MCF 10A (cell line): ENCODE measurements at places on chromosomes 2 and 18.

- DNase-seq = peak; percentile 76
Measured at GRCh38 chr2:152036611-152037469, 62.0 kb downstream of the CACNB4 start.

DNA sequence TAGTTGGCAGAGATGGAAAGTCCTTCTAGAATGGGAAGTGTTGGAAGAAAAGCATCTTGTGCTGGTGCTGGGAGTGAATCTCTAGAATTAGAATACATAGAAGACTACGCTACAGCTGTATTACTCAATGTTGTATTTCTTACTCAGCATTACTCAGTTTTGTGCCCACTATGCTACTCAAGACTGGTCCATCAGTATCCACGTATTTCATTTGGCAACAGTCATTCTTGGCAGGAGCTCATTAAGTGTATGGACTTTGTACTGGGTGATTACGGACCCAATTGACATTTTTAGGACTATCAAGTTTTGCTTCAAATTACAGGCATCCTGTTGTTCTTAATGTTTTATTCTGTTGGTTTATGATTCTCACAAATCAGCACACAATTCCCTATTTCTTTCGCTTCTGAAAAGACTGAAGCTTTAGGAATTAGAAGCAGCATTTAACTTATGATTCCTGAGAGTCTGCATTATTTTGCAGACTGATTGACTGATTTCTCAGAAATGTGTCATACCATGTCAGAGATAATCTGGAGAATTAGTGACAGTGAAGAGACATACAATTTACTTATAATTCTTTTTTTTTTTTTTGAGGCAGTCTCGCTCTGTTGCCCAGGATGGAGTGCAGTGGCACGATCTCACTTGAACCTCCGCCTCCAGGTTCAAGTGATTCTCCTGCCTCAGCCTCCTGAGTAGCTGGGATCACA is 136.9 kb downstream of the MYO3B start:
- peak; percentile 58 for DNase-seq

DNA sequence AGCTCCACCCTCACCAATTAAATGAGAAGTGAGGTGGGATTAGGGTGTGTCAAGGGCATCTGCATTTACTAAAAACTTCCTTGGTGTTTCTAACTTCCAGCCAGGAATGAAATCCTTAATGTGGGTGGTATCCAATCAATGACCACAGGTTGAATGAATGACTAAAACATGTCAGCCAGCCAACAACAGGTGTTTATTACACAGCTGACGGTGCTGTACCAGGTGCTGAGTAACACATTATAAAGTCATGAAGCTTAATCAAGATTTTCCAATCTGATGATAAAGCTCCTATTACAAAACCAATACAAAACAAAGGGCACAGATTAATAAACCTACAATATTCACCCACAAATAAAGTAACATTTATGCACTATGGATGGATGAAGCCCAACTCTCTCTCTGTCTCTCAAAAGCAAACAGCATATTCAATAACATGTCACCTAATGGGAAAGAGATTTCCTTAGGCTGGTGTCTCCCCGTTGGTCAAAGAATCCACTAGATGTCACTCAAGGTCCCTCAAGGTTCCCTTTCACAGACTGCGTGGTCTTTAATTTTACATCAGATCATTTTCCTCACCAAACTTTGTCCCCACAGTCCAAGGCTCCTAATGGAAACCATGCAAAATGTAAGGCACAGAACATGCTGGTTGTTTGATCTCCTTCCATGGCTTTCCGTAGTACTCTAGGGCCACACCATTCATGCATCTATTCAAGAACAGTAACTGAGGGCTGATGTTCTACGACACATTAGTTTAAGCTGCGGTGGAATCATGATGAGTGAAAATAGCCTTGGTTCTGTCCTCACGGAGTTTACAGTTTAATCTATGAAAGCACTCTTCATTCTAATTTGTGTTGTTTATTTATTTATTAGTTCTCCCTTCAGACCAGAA is 6.4 kb upstream of the PTPN4 start:
- peak; percentile 61 for DNase-seq

DNA sequence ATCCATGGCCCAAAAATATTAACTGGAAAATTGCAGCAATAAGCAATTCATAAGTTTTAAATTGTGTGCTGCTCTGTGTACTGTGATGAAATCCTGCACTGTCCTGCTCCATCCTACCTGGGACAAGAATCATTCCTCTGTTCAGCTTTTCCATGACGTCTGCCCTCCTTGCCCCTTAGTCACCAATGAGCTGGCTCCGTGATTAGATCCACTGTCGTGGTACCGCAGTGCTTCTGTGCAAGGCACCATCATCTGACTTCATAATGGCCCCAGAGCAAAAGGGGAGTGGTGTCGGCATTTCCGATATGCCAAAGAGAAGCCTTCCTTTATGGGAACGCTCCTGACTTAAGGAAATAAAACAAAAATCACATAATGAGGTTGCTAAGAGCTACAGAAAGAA is 3.4 kb upstream of the FAHD2A start:
- no peak for DNase-seq

GRCh38 chr2:43269706-43270105 is 43.3 kb upstream of the ZFP36L2 start:
- peak; percentile 42 for DNase-seq

- peak; percentile 69 for DNase-seq
Measured at GRCh38 chr18:13159579-13159978, 59.0 kb upstream of the LDLRAD4 start.

DNA sequence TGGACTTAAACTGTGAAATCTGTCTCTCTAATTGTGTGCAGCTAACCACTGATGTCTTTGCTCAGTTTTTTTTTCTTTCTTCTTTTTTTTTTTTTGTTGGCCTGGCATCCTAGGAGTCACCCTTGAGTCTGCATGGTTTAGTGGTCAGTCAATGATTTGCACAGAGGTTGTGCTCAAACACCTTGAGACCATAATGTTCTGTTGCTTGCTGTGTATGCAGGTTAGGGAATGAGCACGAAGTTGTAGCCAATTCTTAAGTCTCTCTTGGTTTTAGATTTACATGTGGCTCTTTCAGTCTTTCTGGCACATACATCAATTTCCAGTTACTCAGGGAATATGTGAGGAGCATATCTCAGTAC is 16.7 kb downstream of the PLB1 start:
- DNase-seq = no peak

DNA sequence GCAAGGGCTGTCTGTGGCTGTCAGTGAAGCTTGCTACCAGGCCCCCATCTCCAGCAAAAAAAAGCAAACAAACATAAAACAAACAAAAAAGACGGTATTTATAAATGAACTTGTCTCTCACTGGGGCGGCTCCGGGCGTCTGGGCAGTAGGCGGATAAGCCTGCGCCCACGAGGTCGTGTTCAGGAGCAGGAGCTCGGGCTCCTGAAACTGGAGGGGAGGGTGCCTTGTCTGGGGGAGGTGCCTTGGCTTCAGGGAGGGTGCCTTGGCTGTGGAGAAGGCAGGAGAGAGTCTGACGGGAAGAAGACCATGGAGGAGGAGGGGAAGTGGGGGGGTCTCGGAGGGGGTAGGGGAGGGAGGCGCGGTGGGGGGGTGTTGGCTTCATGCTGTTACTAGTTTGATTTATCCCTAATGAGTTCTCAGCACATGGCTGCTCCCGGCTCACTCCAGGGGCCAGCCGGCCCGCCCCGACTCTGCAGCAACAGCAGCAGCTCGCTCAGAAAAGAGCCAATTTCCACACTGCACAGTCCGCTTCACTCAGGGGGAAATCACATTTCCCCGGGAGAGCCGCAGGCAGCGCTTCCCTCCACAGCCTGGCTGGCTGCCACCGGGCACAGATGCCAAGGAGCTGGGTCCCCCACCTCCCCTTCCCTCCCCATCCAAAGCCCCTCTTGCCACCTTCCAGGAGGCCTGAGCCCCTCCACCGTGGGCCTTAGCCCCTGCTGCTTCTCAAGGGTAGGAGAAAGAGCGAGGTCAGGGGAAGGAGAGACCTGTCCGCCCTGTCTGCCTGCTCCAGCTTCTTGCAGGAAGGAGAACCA is 38.7 kb downstream of the PSD4 start:
- no peak for DNase-seq

- no peak for DNase-seq
Measured at GRCh38 chr18:73552171-73552570, 595.5 kb downstream of the FBXO15 start.

- DNase-seq = peak; percentile 79
Measured at GRCh38 chr2:30026091-30027055, 105.0 kb upstream of the ALK start.

- DNase-seq = no peak
Measured at GRCh38 chr2:234099266-234099665, 48.8 kb downstream of the SPP2 start.

GRCh38 chr2:239160226-239161143 is 240.3 kb downstream of the HDAC4 start:
- DNase-seq = no peak

DNA sequence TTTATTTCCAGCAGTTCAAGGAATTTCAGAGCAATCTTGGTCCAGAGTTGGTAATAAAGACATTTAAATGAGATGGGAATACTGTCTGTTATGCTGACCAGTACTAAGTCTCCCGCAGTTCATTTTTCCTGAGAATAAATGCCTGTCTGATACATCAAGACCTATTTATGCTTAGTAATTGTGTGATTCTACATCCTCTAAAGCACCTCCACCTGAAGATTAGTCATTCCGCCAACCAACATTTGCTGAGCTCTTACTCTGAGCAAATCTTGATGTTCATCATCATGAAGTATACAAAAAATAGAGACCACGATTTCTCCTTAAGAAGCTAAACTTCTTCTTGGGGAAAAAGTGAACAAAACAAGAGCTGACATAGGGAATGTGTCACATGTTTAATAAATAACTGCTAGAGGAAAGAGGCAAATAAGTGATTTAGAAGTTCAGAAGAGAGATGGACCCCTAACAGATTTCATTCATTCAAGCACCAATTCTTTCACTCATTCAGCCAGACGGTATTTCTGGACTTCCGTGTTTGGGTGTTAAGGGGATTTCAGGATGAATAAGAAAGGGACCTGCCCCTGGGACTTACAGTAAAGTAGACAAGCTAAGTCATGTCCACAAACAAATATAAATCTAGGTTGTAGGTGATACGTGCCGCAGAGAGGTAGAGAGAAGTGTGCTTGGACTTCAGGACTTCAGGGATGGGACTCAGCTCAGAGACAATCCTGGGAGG is 34.2 kb upstream of the PPP4R1 start:
- peak; percentile 50 for DNase-seq

GRCh38 chr2:234462218-234462992 is 34.5 kb downstream of the ARL4C start:
- DNase-seq = no peak

DNA sequence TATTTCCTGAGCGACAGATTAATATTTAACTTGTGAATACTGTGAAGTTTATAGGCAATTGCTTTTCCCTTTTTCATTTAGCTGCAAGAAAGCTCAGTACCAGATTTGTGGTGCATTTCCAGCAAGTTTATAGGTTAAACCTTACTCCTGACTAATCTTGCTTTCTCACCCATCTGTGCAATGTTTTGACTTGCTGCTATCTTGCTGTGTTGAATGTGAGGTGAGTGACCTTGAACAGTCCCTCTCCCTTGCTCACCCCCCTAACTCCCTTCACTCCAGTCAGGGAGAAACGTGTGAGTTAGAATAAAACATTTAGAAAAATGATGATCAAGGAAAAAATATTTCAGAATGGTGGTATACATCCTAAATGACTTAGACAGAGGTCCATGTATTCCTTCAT is 39.8 kb upstream of the PARD3B start:
- DNase-seq = no peak

DNA sequence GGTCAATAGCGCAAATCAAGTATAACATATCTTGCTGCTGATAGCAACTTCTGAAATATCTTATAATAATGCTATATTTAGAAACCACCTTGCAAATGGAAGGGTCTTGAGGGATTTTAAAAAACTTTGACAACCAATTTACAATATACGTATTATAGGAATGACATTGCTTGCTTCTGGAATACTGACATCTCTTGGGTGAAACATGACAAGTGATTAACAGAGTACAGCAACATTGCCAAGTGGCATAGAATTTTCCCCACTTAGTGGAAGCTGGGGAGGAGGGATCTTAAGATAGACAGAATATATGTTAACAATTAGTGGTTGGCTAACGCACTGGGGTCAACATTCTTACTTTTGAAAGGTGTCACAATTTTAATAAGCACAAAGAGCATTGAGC is 133.6 kb upstream of the TMEFF2 start:
- DNase-seq = no peak

DNA sequence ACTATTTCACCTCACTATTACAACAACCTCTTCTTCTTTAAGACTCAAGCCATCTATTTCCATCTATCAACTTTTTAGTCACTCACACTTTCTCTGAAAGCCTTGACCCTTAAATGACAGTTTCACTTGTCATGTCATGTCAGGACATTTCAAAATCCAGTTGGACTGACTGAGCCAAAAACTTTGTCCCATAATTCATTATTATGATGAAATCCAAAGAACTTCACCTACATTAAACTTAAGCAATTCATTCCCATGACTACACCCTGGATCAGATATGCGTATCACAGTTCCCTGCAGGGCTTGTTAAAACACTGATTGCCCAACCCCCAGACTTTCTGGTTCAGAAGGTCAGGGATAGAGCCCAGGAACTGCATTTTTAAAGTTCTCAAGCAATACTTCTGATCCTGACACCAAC is 26.5 kb downstream of the LDAH start:
- DNase-seq = peak; percentile 92

GRCh38 chr2:70632966-70633365 is 79.3 kb upstream of the TGFA start:
- no peak for DNase-seq

GRCh38 chr2:36425608-36426355 is 70.2 kb downstream of the CRIM1 start:
- DNase-seq = no peak

DNA sequence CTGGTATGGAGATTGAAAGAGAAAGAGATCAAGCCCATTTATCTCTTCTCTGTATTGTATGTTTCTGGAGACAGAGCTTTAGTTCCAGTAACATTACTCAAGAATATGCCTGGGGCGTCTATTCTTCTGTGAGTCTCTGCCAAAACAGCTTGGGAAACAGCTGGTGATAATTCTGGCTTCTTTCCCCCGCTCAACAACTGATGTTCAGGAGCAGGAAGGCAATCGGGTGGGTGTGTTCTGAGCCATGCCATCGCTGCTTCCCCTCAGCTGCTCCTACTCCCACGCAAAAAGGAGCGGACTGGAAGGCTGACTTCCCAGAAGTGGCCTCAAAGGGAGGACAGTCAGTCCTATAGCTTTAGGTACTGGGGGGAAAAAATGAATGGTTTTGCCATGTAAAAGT is 695.1 kb downstream of the PLCL1 start:
- DNase-seq = peak; percentile 15

GRCh38 chr2:15449556-15450236 is 111.4 kb downstream of the NBAS start:
- DNase-seq = no peak

- DNase-seq = no peak
Measured at GRCh38 chr2:133553251-133553650, 15.0 kb downstream of the NCKAP5 start.

DNA sequence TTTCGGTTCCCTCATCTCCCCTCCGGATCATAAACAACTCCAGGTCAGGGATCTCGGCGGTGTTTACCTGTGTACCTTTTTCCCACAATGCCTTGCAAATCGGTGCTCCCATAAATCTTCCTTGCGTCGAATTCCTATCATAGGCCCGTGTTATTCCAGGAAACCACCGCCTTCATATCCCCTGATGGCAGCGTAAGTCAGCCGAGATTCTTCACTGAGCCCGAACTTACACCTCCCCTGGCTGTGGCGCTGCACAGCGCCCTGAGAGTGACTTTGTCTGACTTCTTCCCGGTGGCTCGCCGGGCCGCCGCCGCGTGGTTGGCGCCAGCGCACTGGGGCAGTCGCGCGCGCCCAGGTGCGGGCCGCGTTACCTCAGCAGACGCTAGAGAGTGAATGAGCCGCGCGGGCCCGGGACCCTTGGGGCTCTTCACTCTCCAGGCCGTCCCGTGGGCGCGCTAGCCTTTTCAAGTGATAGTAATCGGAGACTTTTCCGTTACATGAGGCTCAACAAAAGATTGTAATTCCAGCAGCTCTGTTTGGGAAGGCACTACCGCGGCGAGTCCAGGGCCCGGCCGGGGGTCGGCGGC is 101.6 kb downstream of the SPTBN1 start:
- DNase-seq = peak; percentile 69
